ENCODE measurements at places on chromosomes 2 and 18.

GRCh38 chr2:85133751-85134254 lies 611 bp downstream of the TCF7L1 start:
- DNase-seq: peak; percentile 16

DNA sequence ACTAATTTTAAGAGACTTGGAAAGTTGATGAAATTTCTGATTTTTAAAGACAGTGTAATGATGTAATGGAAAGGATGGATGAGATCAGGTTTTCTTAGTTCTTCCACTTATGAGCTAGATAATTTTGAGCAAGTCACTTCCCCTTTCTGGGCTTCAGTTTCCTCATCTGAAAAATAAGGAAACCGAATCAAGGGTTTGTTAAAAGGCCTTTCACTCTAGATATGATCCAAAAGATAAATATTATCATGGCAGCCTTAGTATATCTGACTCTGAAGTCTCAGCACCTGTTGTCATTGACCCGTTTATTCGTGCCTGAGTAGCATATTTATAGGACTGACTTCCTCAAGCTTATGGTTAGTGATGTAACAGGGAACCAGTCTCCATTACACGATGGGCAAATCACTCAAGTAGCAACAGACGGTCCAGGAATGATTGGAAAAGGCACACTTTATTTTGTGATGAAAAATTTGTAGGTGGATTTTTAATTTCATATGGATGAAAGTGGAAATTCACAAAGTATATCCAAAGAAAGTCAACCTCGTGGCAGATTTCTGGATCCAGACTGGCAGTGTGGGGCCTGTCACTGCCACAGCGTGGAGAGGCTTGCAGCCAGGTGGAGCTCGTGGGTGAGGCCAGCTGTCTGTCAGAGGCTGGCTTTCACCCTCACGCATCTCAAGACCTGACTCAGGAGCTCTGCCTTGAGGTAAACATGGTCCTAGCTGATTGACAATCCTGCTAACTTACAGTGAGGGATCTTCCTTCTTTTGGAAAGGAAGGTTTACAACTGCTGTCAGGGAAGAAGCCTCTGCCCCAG lies 137.9 kb upstream of the CXCR4 start:
- no peak for DNase-seq

DNA sequence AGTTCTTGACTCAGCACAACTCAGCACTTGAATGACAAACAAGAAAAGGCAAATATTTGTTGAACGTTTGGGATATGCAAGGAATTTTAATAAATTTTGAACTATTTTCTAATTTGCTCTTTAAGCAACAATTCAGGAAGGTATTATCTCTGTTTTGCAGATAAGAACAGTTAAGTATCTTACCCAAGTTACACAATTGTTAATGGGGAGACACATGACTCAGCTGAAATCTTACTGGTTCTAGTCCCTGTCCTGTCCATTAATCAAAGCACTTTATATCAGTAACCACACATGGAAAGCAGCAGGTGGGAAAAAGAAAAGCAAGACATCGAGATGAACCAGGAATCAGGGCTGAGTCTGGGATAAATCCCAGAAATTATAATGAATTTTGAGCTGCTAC lies 493.9 kb upstream of the PIK3C3 start:
- no peak for DNase-seq

- DNase-seq: no peak
Observed at GRCh38 chr2:38731684-38732221, 19.4 kb downstream of the SRSF7 start.

DNA sequence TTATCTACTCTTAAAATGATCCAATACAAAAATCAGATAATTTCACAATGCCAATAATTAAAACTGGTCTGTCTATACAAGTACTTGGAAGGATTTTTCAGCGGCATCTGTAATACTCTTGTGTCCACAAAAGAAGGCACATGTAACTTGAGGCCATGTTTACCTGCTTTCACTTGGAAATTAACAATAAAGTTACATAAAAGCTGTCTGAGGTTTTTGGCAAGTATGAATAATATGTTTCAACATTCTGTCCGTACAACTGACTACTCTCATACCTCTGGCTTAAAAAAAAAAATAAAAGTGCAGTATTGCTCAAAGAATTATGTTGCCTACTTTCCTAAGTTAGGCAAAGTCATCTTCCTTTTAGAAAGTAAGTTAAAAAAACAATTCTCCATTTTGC lies 253.6 kb downstream of the NBAS start:
- DNase-seq: no peak

GRCh38 chr2:239118264-239118663 lies 270.4 kb downstream of the TWIST2 start:
- DNase-seq: no peak

DNA sequence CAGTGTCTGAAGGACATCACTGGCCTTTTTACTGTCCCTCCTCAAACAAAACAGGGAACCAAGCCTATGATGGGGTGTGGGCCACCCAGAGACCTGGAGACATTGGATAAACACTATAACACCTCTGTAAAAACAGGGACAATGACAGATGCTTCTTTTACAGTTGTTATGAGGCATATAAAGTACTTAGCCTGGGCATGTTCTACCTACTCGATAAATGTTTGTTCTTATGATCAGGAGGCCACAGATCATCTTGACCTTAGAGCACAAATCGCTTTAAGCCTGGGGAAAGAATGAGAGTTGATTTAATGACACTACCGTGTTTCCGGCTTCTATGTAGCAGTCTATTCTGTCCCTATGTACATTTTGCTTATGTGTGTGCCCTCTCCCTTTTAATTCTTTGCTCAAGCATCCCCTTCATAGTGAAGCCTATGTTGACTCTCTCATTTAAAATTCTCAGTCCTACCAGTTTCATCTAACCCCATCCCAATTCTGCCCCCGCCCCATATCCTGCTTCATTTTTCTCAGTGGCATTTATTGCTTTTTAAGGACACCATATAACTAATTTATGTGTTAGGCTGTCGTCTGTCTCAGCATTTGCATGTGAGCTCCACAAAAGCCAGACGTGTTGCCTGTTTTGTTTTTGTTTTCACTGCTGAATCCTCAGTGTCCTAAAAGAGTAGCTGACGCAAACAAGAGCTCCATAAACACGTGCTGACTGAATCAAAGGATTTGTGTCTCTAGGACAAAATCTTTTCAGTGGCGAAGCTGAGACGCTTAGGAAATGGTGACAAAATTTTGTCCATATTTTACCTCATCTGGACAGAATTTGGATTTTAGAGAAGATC lies 182.3 kb upstream of the ST6GAL2 start:
- no peak for DNase-seq

GRCh38 chr18:40307627-40308026 lies 1647.4 kb upstream of the PIK3C3 start:
- DNase-seq: no peak

DNA sequence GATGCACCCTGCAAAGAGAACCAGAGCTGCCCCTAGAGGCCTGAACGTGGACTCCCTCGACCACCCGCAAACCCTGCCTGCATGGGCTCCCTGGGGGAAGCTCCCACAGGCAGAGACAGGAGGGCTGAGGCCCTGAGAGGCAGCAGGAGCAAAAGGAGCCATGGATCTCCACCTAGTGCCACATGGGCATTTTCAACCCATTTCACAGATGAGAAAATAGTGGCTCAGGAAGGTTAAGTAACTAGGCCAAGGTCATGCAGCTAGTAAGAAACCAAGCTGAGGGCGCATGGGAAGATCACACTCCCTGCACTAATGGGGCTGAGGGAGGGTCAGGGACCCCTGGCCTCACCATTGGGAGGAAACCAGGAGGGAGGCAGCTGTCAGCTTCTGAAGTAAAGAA lies 271.7 kb upstream of the RAB6C start:
- DNase-seq: no peak

GRCh38 chr18:70044632-70045031 lies 97.0 kb upstream of the CD226 start:
- DNase-seq: no peak

- DNase-seq: no peak
Observed at GRCh38 chr18:65975536-65975935, 224.7 kb downstream of the CDH7 start.

GRCh38 chr2:181575650-181576025 lies 81.3 kb downstream of the CERKL start:
- no peak for DNase-seq

DNA sequence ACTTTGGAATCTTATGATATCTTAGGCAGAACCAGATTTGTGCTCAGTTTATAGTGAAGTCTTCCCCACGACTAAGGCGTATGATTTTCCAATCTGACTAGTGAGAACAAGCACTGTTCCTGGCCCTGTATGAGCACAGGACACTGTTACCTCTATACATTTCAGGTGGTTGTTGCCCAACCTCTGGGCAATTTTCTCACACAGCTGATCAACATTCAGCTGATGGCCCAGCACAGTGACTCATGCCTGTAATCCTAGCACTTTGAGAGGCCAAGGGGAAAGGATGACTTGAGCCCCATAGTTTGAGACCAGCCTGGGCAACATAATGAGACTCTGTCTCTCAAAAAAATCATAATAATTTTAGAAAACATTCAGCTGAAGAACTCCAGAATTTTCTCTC lies 119.5 kb downstream of the ASXL3 start:
- no peak for DNase-seq

GRCh38 chr2:113135317-113135716 lies 7.9 kb downstream of the IL1RN start:
- DNase-seq: no peak

- DNase-seq: no peak
Observed at GRCh38 chr2:1497122-1497611, 83.9 kb downstream of the TPO start.

DNA sequence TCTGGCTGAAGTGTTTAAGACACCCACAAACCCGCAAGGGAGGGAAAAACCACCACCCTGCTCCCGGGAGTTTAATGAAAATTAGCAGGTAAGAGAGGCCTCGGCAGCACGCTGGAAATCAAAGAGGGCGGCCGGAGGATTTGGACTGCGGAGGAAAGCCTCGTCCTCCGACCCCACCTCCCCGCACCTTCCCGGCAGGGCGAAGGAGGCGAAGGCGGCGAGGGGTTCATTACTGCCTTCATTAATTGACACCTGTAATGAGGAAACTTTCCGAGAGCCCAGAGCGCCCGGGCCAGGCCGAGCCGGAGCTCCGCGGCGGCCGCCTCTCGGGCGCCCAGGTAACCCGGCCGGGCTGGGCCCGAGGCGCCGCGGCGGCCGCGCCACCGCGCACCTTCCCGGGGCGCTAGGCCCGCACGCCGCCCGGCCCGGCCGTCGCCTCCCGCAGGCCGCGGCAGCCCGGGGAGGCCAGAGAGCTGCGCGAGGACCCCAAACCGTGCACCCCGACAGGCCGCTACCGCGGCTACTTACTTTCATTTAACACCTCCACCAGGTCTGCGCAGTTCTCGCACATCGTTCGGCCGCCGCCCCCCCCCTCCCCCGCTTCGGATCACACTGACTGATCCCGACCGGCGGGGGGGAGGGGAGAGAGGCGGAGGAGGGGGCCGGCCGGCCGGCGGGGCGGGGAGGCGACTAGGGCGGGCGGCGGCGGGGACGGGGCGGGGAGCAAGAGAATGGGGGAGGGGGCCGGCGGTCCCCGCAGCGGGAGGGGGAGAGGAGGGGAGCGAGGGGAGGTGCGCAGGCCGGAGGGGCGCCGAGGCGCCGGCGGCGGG lies 550 bp downstream of the USP34 start:
- DNase-seq: peak; percentile 87

GRCh38 chr18:63262369-63263335 lies 56.9 kb downstream of the BCL2 start:
- no peak for DNase-seq

DNA sequence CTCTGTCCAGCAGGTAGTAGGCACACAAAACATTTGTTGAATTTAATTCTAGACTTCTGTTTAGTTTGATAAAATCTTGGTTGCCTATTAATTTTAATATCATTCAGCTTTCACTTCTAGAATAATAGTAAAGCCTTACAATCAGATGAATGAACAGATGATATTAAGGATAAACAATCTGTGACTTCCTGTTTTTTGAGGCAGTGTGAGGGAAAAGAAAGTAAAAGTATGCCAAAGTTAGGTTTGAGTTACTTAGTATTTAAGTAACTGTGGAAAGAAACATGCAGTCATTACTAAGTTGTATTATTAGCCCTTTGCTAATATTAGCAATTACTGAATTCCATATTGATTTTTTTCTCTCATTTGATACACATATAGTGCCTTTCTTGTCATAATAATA lies 31.5 kb downstream of the EPB41L5 start:
- no peak for DNase-seq

- DNase-seq: no peak
Observed at GRCh38 chr2:201122276-201122675, 6.3 kb downstream of the CFLAR start.

GRCh38 chr18:40109252-40110049 lies 1845.6 kb upstream of the PIK3C3 start:
- DNase-seq: no peak

DNA sequence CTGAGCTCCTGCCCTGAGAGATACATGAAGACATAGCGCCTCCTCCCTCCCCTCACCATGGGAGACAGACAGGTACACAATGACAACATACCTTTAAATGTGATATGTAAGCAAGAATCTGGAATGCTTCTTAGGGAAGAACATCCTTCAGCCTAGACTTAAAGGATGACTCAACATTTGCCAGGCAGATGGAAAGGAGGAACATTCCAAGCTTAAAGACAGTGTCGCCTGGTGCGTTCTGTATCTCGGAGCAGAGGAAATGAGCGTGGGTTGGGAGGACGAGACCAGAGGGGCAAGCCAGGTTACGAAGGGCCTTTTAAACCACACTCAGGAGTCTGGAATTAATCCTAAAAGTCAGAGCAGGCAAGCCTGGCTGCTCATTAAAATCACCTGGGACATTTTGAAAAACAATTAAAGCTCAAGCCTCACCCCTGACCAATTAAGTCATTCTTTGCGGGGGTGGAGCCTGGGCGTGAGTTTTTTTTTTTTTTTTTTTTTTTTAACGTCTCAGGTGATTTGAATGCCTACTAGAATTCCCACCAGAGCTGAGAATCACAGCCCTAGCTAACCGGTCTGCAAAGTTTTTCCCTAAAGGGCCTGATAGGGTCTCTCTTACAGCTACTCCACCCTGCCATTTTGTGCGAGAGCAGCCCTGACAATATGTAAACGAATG lies 131.2 kb upstream of the SEC11C start:
- no peak for DNase-seq

DNA sequence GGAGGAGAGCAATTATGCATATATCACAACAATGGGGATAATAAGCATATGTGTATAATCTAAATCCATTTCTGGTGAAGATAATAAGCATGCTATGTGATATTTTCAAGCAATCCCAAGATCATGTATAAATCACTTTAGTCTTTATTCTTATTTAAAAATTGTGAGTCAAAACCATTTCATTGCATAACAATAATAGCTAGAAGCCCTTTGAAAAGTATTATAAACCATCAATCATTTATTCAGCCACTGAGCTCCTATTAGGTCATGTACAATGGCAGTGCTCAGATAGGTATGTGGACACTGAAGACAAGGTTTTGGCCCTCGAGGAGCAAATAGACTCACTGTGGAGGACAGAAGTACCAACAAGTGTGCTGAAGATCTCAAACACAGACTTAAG lies 113.1 kb downstream of the CDCA7 start:
- no peak for DNase-seq
